Activated T-cell treated with anti-CD3 and anti-CD28 coated beads, Interleukin-2, amount 50 U/mL, for 72 hours (primary cell): ENCODE measurements at places on chromosomes 5 and 9. TPM values are rescaled to one million over a fixed set of nuclear protein-coding genes. Genes with fewer than 3 reads are reported as not detected.

Gene DMRT2
- total RNA-seq, result not detected

DNA sequence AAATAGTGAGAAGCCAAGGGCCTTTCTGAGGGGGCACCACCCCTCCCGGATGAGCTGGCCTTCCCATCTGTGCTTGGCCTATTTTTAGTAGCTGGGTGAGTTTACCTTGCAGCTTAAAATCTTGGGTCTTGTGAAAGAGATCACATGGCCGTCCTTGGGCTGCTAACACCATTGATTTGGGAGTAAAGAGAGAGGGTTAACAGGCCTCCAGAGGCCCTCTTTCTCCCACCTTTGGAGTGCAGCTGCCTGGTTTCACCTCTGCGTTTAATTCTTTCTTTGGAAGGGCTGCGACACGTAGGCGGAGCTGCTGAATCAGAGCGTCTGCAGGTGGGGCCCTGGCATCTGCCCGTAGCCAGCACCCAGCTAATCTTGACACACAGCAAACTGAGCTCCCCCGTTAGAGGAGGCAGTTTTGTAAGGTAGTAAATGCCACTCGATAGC is 12.8 kb downstream of the OLFM1 start:
- DNase-seq, result no peak
- H3K36me3 ChIP-seq, result no peaks in the 10 kb centered on the region
- H3K27ac ChIP-seq, result no peak overlapping the region
- no peak overlapping the region for H3K4me3 ChIP-seq
- peaks cover 23% of the 10 kb centered on the region for H3K27me3 ChIP-seq

- H3K4me1 ChIP-seq, result peaks cover 34% of the 10 kb centered on the region
- DNase-seq, result peak; percentile 3
- no peak overlapping the region for H3K27ac ChIP-seq
- H3K4me3 ChIP-seq, result no peak overlapping the region
- H3K36me3 ChIP-seq, result no peaks in the 10 kb centered on the region
Observed at GRCh38 chr5:96651948-96652753, 10.0 kb upstream of the CAST start.

DNA sequence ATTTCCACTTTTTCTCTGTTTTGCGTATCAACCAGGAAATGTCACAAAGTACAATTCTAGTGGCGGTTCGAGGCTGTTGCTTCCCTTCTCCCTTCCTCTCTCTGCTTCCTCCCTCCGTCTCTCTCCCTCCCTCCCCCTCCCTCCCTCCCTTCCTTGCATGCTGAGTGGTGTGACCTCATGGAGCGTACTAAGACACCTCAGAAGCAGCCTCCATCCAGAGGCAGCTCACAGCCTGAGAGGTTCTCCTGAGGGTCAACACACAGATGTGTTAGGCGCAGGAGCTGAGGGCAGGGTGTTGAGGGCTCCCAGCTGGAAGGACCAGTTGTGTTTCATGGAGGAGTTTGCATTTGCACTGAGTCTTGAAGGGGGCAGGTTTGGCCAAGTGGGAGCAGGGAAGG is 57.7 kb downstream of the COL5A1 start:
- no peak overlapping the region for H3K27ac ChIP-seq
- H3K27me3 ChIP-seq, result peaks cover 4% of the 10 kb centered on the region
- H3K36me3 ChIP-seq, result no peaks in the 10 kb centered on the region
- no peak overlapping the region for H3K4me3 ChIP-seq
- H3K4me1 ChIP-seq, result no peaks in the 10 kb centered on the region

GRCh38 chr9:137691646-137692351 is 73.0 kb downstream of the EHMT1 start:
- peaks cover 29% of the 10 kb centered on the region for H3K4me1 ChIP-seq
- no peak overlapping the region for H3K4me3 ChIP-seq
- no peaks in the 10 kb centered on the region for H3K27me3 ChIP-seq
- no peak for DNase-seq
- peak overlapping the region; percentile 15 for H3K27ac ChIP-seq

Gene PCDHA11
- total RNA-seq, result not detected

- no peak overlapping the region for H3K4me3 ChIP-seq
- no peaks in the 10 kb centered on the region for H3K4me1 ChIP-seq
- no peak overlapping the region for H3K27ac ChIP-seq
- no peaks in the 10 kb centered on the region for H3K27me3 ChIP-seq
- DNase-seq, result no peak
- no peaks in the 10 kb centered on the region for H3K36me3 ChIP-seq
Observed at GRCh38 chr5:127891942-127892341, 188.8 kb downstream of the CCDC192 start.

DNA sequence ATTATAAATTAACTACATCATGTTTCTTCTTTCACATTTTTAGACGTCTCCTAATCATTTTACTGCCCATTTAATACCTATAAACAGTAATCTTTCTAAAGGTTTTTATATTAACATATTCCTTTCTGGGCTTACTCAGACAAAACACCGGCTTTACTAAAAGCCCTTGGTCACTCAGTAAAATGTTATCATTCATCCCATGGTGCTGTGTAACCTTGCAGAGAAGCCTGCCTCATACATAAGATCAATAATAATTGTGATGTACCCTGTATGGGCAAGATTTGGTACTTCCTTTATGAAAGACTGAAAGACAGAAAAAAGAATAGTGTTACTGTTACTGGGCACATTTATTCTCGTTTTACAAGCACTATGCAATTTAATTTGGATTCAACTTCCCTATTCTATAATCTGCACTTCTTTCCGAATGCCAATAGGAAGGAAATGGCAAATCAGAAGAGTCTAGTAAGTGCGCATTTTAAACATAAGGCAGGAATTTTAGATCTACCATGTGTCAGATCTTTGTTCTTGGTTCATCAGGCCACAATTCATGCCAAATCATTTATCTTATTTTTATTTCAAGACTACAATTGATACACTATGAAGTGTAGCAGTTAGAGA is 522.2 kb downstream of the CSNK1G3 start:
- no peak for DNase-seq
- no peaks in the 10 kb centered on the region for H3K27me3 ChIP-seq
- no peaks in the 10 kb centered on the region for H3K4me1 ChIP-seq
- no peak overlapping the region for H3K4me3 ChIP-seq
- no peak overlapping the region for H3K27ac ChIP-seq

DNA sequence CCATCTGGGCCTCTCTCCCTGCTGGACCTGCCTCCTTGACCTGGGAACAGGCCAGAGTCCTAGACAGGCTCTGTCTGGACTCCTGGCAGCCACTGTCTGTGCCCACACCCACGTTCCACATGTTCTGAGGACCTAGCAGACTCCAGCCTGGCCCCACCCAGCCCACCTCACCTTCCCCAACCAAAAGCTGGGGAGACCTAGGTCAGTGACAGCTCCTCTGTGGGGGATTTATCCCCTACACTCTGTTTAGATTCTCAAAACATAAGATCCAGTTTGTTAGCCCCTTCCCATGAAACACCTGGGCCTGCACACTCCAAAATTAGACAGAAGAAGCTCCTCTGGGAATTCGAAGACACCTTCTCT is 59.8 kb upstream of the ADAMTS2 start:
- no peak overlapping the region for H3K27ac ChIP-seq
- no peak overlapping the region for H3K4me3 ChIP-seq
- H3K4me1 ChIP-seq, result no peaks in the 10 kb centered on the region
- peaks cover 15% of the 10 kb centered on the region for H3K36me3 ChIP-seq

DNA sequence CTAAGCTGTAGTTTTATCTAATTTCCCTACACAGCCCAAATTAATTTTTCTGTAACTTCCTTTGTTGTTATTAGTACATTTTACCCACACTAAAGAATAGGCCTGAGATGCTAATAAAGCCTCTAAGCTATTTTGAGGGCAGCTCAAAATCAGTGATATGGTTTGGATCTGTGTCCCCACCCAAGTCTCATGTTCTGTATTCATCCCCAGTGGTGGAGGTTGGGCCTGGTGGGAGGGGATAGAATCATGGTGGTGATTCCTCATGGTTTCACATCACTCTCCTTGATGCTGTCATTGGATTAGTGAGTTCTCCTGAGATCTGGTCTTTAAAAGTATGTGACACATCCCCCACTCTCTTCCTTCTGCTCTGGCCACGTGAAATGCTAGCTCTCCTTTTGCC is 27.3 kb downstream of the LURAP1L start:
- no peak for DNase-seq
- no peaks in the 10 kb centered on the region for H3K36me3 ChIP-seq
- no peaks in the 10 kb centered on the region for H3K27me3 ChIP-seq
- no peak overlapping the region for H3K4me3 ChIP-seq

DNA sequence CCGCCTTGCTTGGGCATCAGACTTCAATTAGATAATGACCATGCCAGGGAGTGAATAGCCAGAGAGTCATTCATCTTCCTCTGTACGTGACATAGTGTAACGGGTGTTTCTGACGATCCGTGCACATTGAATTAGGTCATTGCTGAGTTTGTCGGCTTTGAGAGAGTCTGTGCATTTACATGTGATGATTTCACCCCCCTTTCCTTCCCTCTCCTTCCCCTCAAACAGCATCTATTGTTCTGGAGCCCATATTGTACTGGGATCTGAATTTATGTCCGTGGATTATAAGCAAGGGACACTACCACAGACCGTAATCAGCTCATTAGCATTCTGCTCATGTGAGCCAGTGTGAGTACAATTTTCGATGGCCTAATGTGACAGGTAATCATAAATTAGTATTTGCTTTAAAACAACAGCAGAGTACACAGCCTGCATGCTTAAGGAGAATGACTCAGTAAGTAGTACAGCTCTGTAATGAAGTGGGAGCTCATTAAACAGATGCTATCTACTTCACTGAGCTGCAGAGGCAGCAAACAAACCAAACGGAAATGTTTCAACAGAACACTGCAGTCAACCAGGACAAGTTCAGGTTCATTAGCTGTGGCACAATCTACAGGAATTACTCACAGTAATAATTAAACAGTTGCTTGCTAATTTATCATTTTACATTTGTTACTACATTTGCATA is 302.1 kb downstream of the CSNK1G3 start:
- H3K4me1 ChIP-seq, result no peaks in the 10 kb centered on the region
- H3K27me3 ChIP-seq, result no peaks in the 10 kb centered on the region
- no peak overlapping the region for H3K4me3 ChIP-seq

GRCh38 chr5:142576303-142576702 is 109.6 kb downstream of the FGF1 start:
- H3K4me1 ChIP-seq, result peaks cover 22% of the 10 kb centered on the region
- no peak overlapping the region for H3K4me3 ChIP-seq

DNA sequence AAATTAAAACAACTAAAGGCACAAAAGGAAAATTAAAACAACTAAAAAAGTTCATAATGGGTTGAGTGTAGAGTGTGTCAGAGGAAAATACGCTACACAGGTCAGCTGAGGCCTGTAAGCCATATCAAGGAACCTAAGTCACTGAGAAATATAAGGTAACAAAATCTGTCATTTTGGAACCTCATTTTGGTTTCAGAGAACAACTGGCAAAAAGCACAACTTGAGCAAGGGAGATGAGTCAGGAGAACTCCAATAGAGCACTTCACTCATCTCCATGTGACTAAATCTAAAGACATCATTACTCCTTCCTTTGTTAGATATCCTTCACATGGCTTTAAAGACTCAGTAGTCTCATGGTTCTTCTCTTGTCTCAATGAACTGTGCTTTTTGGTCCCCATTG is 269.4 kb upstream of the POU5F2 start:
- no peaks in the 10 kb centered on the region for H3K4me1 ChIP-seq
- no peak overlapping the region for H3K4me3 ChIP-seq
- H3K27ac ChIP-seq, result no peak overlapping the region
- no peaks in the 10 kb centered on the region for H3K27me3 ChIP-seq
- DNase-seq, result no peak

DNA sequence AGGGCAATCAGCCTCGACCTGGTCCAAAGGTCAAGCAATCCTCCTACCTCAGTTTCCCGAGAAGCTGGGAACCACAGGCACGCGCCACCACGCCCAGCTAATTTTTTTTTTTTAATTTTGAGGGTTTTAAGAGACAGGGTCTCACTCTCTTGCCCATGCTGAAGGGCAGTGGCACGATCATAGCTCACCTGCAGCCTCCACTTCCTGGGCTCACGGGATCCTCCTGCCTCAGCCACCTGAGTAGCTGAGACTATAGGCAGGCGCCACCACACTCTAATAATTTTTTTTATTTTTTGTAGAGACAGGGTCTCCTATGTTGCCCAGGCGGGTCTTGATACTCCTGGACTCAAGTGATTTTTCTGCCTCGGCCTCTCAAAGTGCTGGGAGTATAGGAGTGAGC is 1.6 kb downstream of the UIMC1 start:
- H3K27ac ChIP-seq, result peak overlapping the region; percentile 96
- peaks cover 42% of the 10 kb centered on the region for H3K4me1 ChIP-seq
- no peak for DNase-seq
- H3K36me3 ChIP-seq, result peaks cover 4% of the 10 kb centered on the region
- no peaks in the 10 kb centered on the region for H3K27me3 ChIP-seq

- H3K27me3 ChIP-seq, result no peaks in the 10 kb centered on the region
- DNase-seq, result no peak
- no peak overlapping the region for H3K4me3 ChIP-seq
- H3K36me3 ChIP-seq, result no peaks in the 10 kb centered on the region
Observed at GRCh38 chr5:93273176-93273575, 307.8 kb downstream of the NR2F1-AS1 start.

DNA sequence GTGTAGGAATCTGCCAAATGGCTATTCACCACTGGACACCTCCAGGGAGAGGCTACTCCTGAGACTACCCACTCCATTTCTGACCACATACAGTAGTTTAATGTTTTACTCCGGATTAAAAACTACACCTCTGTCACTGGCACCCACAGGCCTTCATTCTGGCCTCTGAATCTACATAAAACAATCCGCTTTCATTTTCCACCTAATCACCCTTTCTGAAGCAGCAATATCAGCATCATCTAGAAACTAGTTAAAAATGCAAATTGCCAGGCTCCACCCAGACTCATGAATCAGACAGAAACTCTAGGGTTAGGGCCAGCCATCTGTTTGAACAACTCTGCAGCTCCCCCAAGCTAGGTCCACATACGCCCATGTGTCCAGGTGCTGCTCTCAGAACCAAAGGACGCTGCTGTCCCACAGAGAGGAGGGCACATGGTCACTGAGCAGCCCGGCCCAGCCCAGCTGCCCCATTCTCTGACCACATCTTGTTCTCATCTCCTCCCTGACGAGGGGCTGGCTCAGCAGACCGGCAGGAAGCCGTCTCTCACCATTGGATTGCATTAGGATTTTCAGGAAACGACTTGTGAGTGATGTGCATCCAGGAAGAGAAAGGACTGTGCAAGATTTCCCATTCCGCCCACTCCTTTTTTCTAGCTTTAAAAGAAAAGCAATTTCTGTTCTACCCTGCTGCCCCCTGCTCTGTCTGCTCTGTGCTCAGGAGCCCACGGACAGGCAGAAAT is 34.7 kb downstream of the ADAM19 start:
- H3K27ac ChIP-seq, result peak overlapping the region; percentile 69
- peak overlapping the region; percentile 63 for H3K4me3 ChIP-seq
- DNase-seq, result peak; percentile 62
- H3K27me3 ChIP-seq, result no peaks in the 10 kb centered on the region
- H3K4me1 ChIP-seq, result peaks cover 69% of the 10 kb centered on the region
- H3K36me3 ChIP-seq, result peaks cover 7% of the 10 kb centered on the region

GRCh38 chr5:117954331-117954730 is 1034.0 kb downstream of the DTWD2 start:
- no peak for DNase-seq
- no peak overlapping the region for H3K27ac ChIP-seq
- no peaks in the 10 kb centered on the region for H3K4me1 ChIP-seq
- no peak overlapping the region for H3K4me3 ChIP-seq

- DNase-seq, result no peak
- H3K27ac ChIP-seq, result no peak overlapping the region
- no peak overlapping the region for H3K4me3 ChIP-seq
- H3K27me3 ChIP-seq, result no peaks in the 10 kb centered on the region
- H3K4me1 ChIP-seq, result no peaks in the 10 kb centered on the region
Observed at GRCh38 chr5:92941806-92942205, 639.2 kb downstream of the NR2F1-AS1 start.

- no peak overlapping the region for H3K27ac ChIP-seq
- H3K36me3 ChIP-seq, result peaks cover 1% of the 10 kb centered on the region
- DNase-seq, result no peak
- H3K27me3 ChIP-seq, result no peaks in the 10 kb centered on the region
- H3K4me3 ChIP-seq, result no peak overlapping the region
Observed at GRCh38 chr5:164336906-164337305, 831.5 kb downstream of the MAT2B start.
